ENCODE measurements at places on chromosomes 3 and 15. TPM values are rescaled to one million over a fixed set of nuclear protein-coding genes. Genes with fewer than 3 reads are reported as not detected.

Gene AADACL2
- total RNA-seq: 0.73 TPM

Gene CPB1
- total RNA-seq: 14.9 TPM

Gene LNP1
- total RNA-seq: 2.7 TPM

Gene CDHR4
- not detected for total RNA-seq

Gene GRK7
- total RNA-seq: 0.33 TPM

Gene UROC1
- not detected for total RNA-seq

Gene HESX1
- 0.66 TPM for total RNA-seq

Gene SERINC4
- total RNA-seq: not detected

Gene PCLAF
- total RNA-seq: 0.59 TPM

Gene SNX4
- total RNA-seq: 50.1 TPM

Gene ALDH1A2
- total RNA-seq: 19.6 TPM

Gene EFHB
- total RNA-seq: 2.6 TPM

Gene SERPINI2
- not detected for total RNA-seq

Gene CKMT1A
- total RNA-seq: 2.0 TPM

Gene ZNF148
- total RNA-seq: 31.8 TPM

Gene CYP1A2
- total RNA-seq: not detected

Gene SHF
- 9.7 TPM for total RNA-seq

Gene IQCH
- 11.9 TPM for total RNA-seq

Gene A4GNT
- total RNA-seq: not detected

Gene DNAJA4
- 22.6 TPM for total RNA-seq

Gene PLAAT1
- 1.5 TPM for total RNA-seq

Gene SLCO3A1
- total RNA-seq: 8.5 TPM

Gene TIMMDC1
- 40.8 TPM for total RNA-seq

Gene LYZL4
- not detected for total RNA-seq

Gene XIRP1
- not detected for total RNA-seq

Gene MAP1A
- 8.8 TPM for total RNA-seq

Gene CPEB1
- total RNA-seq: 2.2 TPM

Gene HYKK
- 8.6 TPM for total RNA-seq

Gene IP6K2
- total RNA-seq: 126 TPM

Gene CELSR3
- 0.88 TPM for total RNA-seq

Gene ANKRD34C
- total RNA-seq: not detected

Gene FAM43A
- 15.5 TPM for total RNA-seq

Gene DUOXA1
- total RNA-seq: 1.0 TPM

Gene AGBL1
- not detected for total RNA-seq

Gene WWTR1
- 98.2 TPM for total RNA-seq

Gene TLR9
- not detected for total RNA-seq

Gene CSPG4
- 17.0 TPM for total RNA-seq

Gene ZNF660
- 4.0 TPM for total RNA-seq

Gene DPPA4
- not detected for total RNA-seq

Gene LYSMD4
- total RNA-seq: 12.1 TPM

Gene THBS1
- total RNA-seq: 106 TPM

Gene XCR1
- under 0.01 TPM for total RNA-seq

Gene KCNH8
- total RNA-seq: 1.3 TPM

Gene PRICKLE2
- total RNA-seq: 35.1 TPM

Gene MUC20
- total RNA-seq: 2.7 TPM

Gene C3orf80
- not detected for total RNA-seq

Gene PCOLCE2
- 36.0 TPM for total RNA-seq

Gene THPO
- 0.64 TPM for total RNA-seq

Gene SEC62
- 101 TPM for total RNA-seq

Gene ENTPD3
- total RNA-seq: 1.4 TPM

Gene DPPA2
- total RNA-seq: not detected

Gene TUBGCP4
- 12.2 TPM for total RNA-seq

Gene NXPE3
- total RNA-seq: 21.6 TPM

Gene GUCA1C
- total RNA-seq: not detected

Gene GCSAM
- total RNA-seq: 1.5 TPM

Gene ISG20
- 34.4 TPM for total RNA-seq

Gene PARP15
- 5.4 TPM for total RNA-seq

Gene EPHA6
- total RNA-seq: 1.4 TPM
